Mesothelial cell of epicardium (in vitro differentiated cells): ENCODE measurements at places on chromosomes 1 and 21.

- DNase-seq: no peak
Measured at GRCh38 chr1:81738875-81739274, 61.9 kb upstream of the ADGRL2 start.

- no peak for DNase-seq
Measured at GRCh38 chr1:207822124-207822601, 70.3 kb downstream of the CD46 start.

DNA sequence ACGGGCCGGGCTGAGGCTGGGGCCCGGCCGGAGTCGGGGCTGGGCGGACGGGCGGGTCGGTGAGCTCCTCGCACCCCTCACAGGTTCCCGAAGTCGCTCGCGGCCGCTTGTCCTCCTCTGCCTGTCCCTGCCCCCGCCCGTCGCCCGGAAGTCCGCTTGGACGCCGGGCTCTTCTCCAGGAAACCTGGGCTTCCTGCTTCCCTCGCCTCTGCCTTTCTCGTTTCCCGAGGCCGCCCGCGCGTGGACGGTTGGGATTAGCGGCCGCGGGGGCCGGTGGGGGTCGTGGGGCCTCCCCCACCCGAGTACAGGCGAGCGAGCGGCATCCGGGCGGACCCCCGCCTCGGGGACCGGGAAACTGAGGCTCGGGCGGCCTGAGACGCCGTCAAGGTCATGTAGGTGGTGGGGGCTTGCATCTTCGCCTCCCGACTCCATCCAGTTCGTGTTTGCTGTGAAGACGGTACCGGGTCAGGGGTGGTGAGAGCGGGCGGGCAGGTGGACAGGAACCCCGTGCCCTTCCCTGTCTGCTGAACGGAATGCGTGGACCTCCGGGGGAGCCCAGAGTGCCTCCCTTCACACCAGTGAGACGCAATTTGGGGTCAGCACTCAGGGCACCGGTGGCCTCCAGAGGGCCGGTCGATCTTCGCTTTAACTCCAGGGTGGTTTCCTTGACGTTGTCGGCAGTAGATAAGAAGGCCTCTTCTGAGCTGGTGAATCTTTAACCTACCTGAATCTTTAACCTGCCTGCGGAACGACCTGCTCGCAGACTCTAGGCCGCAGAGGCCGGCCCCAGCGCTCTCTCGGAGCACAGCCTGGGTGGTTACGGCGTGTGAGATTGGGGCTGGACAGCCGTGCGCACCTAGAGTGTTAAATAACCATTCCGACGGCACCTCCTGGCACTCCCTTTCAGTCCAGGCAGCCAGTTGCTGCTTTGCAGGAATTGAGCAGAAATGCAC is 686 bp downstream of the ARF1 start:
- no peak for DNase-seq

GRCh38 chr1:43776043-43776761 is 68.9 kb downstream of the ST3GAL3 start:
- no peak for DNase-seq

DNA sequence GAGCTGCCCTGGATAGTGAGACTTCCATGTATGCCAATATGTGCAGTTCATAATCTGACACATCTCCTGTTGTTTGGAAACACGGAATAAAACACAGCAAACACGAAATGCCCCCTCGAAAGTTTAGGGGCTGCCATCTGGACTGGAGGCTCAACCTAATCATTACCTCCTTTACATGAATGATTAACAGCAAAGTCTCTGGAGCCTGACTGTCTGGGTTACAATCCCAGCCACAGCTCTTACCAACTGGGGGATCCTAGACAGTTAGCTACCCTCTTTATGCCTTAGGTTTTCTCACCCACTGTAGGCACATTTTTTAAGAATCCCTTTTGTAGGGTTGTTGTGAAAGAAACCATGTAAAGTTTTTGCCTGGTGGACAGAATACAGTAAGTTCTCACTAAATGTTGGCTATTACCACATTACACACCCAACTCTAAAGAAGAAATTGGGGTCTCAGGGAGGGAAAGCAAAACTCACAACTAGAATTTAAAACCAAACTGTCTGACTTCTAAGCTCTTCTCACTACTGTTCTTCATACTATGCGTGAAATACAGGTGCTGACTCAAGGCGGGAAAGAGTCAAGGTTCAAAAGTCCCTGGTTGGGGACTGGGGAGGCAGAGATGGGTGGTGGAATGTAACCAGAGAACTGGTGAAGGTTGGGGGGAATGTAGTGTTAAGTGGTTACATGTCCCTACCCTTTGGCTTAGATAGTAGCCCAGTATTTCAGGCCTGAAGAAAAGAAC is 24.2 kb downstream of the CYP4A22 start:
- DNase-seq: no peak
